ENCODE measurements at places on chromosomes 6 and 20.

DNA sequence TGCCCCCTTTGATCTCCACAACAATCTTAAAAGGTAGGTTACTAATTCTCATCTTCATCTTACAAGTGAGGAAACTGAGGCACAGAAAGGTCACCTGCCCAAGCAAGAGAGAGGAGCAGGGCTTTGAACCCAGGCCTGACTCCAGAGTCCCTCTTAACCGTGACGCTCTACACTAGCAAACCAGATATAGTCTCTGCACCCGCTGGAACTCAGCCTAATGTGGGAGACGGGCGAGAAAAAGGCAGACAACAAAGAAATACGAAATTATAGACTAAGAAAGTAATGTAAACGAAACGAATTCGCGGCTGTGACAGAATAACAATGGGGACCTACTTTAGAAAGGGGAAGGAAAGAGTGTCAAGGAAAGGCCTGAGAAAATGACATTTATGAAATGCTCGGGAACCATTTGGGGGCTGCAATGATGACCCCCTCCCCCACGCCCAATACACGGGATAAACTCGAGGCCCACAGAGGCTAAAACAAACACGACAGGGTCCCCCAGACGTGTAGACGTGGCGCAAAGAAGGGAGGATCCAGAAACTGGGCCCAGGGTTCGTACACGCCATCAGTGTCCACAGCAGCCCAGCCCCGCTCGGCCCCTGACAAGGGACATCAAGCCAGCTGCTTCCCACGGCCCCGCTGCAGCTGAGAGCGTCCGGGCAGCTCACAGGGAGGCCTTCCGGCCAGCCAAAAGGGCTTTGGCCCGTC is 637 bp downstream of the TRPC4AP start:
- no peak for DNase-seq
- no peaks in the 10 kb centered on the region for H3K36me3 ChIP-seq
- peaks cover 45% of the 10 kb centered on the region for H3K4me1 ChIP-seq

GRCh38 chr6:57305107-57305506 is 12.3 kb upstream of the PRIM2 start:
- peaks cover 4% of the 10 kb centered on the region for H3K4me1 ChIP-seq
- H3K4me3 ChIP-seq, result no peak overlapping the region
- DNase-seq, result no peak

GRCh38 chr20:25323496-25324246 is 67.0 kb downstream of the ABHD12 start:
- no peaks in the 10 kb centered on the region for H3K36me3 ChIP-seq
- H3K4me1 ChIP-seq, result peaks cover 14% of the 10 kb centered on the region
- no peaks in the 10 kb centered on the region for H3K27me3 ChIP-seq
- DNase-seq, result no peak
- H3K4me3 ChIP-seq, result no peak overlapping the region

- no peaks in the 10 kb centered on the region for H3K27me3 ChIP-seq
- H3K4me3 ChIP-seq, result no peak overlapping the region
- peaks cover 35% of the 10 kb centered on the region for H3K36me3 ChIP-seq
- DNase-seq, result no peak
- no peak overlapping the region for H3K27ac ChIP-seq
Observed at GRCh38 chr6:118905851-118906250, 11.9 kb downstream of the ASF1A start.

- H3K27me3 ChIP-seq, result no peaks in the 10 kb centered on the region
- no peak overlapping the region for H3K27ac ChIP-seq
- no peaks in the 10 kb centered on the region for H3K36me3 ChIP-seq
- no peak overlapping the region for H3K4me3 ChIP-seq
- DNase-seq, result no peak
- peaks cover 5% of the 10 kb centered on the region for H3K4me1 ChIP-seq
Observed at GRCh38 chr6:39295611-39296011, 18.6 kb downstream of the KCNK17 start.

- H3K36me3 ChIP-seq, result no peaks in the 10 kb centered on the region
- no peak overlapping the region for H3K4me3 ChIP-seq
- no peak for DNase-seq
- no peaks in the 10 kb centered on the region for H3K27me3 ChIP-seq
Observed at GRCh38 chr6:11500008-11500407, 37.5 kb upstream of the TMEM170B start.

- H3K27me3 ChIP-seq, result no peaks in the 10 kb centered on the region
- no peak for DNase-seq
- no peaks in the 10 kb centered on the region for H3K36me3 ChIP-seq
- peaks cover 16% of the 10 kb centered on the region for H3K4me1 ChIP-seq
- H3K4me3 ChIP-seq, result no peak overlapping the region
Observed at GRCh38 chr6:111533087-111533784, 50.2 kb upstream of the REV3L start.

GRCh38 chr20:31991339-31991705 is 18.9 kb upstream of the CCM2L start:
- no peak for DNase-seq
- no peaks in the 10 kb centered on the region for H3K36me3 ChIP-seq
- H3K4me1 ChIP-seq, result peaks cover 4% of the 10 kb centered on the region
- H3K4me3 ChIP-seq, result no peak overlapping the region

DNA sequence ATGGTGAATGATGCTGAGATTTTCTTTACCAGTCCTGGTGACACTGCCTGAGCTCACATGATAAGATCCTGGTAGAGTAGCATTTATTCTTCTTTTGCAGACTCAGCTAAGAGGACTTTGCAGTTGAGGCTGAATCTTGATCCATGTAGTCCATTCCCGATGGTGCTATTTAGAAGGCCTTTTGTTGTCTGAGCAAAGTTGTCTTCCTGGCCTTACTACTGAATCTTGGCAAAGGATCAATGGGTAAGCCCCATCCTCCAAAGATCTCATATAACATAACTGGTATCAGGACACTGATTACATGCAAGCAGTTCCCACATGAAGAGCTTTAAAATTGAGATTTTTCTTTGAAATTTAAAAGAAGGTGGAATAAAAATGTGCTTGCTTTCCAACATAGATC is 291.6 kb downstream of the SOX4 start:
- no peaks in the 10 kb centered on the region for H3K27me3 ChIP-seq
- no peak overlapping the region for H3K4me3 ChIP-seq
- no peak for DNase-seq
- H3K27ac ChIP-seq, result peak overlapping the region; percentile 52
- H3K4me1 ChIP-seq, result peaks cover 16% of the 10 kb centered on the region
- no peaks in the 10 kb centered on the region for H3K36me3 ChIP-seq
